CD8-positive, alpha-beta T cell (primary cell): ENCODE measurements at places on chromosomes 3 and 15.

GRCh38 chr3:134083626-134084241 is 54.0 kb upstream of the SLCO2A1 start:
- no peak for DNase-seq

DNA sequence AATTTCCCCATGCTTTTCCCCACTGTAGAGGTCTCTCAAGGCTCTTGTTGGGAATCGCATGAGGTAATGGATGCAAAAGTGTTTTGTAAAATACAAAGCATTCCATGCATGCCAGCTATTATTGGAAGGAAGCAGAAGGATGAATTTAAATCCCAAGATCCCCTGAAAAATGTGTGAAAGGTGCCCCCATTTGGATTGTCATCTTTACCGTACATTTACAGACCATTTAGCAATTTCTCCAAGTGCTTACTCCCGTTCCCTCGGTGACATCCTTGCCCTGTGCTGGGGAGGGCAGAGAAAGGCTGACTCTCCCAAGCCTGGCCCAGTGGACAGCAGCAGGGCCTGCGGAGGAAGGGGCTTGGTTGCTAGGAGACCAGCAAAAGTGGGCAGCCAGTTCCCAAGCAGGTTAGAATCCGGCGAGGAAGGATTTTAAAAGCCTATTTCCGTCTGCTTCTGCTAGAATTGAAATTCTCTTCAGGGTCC is 31.1 kb upstream of the NEO1 start:
- no peak for DNase-seq

GRCh38 chr15:96273317-96274086 is 57.0 kb upstream of the NR2F2 start:
- no peak for DNase-seq

DNA sequence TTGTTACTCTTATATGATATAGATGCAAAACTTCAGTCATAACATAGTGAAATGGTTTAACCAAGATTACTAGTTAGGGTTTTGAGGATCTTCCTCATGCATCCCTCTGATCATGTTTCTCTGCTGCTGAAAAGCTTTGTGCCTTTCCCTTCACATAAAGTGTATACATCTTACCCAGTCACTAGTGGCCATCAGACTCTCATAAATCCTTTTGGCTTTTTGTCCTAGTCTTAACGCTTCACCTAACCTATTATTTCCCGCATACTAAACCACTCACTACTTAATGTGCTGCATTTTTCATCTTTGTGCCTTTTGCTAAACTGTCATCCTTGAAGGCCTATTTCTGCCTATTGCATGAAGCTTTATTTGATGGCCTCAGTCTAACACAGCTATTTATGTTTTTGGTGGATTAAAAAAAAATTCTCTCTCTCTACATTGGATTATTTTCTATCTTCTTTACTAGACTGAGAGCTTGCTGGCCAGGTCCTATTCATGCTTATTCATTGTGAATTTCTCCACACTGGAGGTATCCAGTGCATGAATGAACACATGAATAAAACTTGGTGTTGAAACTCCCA is 717.6 kb upstream of the GOLIM4 start:
- DNase-seq = no peak

DNA sequence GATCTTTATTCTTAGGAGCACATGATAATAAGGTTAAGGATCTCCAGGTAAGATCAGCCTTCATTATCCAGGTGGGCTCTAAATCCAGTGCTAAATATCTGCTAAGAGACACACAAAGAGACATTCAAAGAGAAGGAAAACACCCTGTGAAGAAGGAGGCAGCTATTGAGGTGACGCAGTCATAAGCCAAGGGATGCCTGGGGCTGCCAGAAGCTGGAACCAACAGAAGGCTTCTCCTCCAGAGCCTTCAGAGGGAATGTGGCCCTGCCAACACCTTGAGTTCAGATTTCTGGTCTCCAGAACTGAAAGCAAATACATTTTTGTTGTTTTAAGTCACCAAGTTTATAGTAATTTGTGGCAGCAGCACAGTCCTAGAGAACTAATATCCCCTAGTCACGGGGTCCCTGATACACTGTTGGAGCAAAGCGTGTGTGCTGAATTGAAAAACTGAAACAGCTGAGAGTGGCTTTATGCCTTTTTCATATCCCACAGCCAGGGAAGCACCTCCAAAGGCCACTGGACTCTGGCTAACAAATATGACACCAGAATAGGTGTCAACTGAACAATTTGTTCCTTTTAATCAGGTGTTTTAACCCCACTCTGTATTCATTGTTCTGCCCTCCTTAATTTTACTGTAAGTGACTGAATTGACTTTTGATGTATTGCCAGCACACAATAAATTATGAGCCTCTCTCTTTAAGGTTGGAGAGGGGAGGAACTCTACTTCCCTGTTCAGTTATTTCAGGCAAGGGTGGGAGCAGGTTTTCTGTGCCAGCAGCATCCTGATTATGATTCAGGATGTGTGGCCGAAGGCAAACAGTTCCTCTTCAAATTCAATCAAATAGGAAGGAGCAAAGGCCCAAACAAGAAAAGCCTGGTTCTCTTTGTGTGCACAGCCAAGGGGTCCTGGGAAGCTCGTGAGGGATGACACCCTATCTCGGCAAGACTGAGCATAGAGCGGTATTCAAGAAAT is 151.8 kb upstream of the HES1 start:
- no peak for DNase-seq

DNA sequence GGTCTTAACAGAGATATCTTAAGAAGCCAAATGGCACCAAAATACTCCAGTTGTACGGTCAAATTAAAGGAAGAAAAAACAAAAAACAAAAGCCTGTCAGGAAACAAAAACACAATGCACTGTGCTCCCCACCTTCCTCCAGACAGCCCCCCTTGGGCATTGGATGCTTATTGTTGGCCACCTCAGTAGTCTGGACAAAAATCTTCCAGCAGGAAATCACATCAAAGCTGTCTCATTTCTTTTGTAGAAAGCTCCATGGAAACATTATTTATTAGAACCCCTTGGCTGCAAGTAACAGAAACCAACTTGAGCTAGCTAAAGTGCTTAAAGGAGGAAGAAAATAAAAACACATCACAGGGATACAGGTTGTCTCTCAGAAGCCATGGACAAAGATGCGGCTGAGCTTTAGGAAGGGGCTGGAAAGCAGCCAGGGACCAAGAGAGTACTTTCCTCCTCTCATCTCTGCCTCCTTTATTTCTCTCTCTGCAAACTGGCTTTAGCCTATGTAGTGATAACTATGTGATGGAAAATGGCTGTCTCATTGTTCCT is 651.5 kb upstream of the ADAMTS9 start:
- no peak for DNase-seq

GRCh38 chr15:67331676-67332075 is 77.1 kb downstream of the IQCH start:
- no peak for DNase-seq

GRCh38 chr3:2579206-2579605 is 480.5 kb downstream of the CNTN4 start:
- no peak for DNase-seq

DNA sequence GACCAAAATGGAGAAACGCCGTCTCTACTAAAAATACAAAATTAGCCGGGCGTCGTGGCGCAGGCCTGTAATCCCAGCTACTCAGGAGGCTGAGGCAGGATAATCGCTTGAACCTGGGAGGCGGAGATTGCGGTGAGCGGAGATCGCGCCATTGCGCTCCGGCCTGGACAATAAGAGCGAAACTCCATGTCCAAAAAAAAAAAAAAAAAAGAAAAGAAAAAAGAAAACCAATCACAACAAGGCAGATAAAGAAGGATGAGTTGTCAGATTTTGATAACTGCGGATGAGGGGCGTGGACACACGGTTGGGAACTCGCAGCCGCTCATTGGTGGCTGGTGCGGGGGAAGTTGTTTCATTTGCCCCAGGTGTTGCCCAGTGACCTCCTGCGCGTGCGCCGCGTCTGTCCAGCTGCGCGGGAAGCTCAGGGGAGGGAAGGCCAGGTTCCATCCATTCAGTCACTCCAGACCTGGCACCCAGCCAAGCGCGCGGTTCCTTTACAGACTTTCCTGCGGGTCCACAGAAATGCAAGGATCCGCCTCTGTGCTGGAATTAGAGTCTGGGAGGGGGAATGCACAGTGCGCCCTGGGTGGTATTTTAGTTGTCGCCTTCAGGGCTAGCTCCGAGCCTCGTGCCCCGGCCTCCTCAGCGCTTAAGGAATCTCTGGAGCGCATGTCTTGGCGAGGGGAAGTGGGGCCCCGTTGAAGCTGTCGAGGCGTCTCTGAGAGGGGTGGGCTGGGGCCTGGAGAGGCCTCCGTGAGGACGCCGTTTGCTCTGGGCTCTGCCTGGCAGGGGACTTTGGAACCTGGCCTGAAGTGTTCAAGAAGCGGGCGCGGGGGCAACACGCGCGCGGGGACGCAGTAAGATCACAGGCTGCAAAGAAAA is 708 bp upstream of the GCHFR start:
- no peak for DNase-seq

- DNase-seq = no peak
Measured at GRCh38 chr3:191350396-191351090, 20.2 kb upstream of the UTS2B start.

GRCh38 chr3:1019157-1019556 is 73.7 kb upstream of the CNTN6 start:
- DNase-seq = no peak

DNA sequence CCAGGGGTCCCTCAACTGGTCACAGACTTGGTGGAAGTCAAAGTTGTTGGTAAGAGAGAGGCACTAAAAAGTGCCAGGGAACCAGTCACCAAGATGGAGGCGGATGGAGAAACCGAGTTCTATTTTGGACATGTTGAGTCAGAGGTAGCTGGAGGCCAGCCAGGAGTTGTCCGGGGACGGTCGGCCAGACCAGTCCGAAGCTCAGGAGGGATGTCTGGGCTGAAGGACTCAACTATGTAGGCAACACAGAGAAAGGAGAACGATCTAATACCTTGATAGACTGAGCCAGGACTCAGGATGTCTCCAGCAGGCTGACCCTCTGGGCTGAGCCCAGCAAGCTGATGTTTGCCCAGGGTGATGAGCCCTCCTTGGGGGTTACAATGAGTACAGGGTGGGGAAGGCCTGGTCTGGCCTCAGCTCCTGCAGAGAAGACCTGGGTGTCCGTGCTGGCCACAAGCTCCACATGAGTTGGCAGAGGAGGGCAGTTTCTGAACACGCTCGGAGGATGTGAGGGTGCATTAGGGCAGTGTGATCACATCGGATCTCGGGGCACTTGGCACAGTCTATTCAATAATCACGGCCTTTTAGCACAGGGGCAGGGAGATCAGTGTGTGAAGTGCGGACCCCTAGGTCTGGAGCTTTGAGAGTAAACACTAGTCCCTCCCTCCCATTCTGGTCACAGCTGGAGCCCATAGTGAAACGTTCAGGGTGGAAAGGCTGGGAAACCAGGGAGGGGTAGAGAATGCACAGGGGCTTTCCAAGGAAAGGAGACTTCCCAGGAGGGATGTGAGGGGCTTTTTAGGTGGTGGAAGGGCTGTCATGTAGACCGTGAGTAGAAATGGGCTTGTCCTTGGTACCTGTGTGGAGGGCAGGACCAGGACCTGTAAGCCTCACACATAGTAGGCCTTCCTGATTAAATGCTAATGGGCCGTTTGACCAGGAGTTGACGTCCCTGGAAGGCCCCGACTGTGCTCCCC is 111.9 kb downstream of the ETFA start:
- no peak for DNase-seq

DNA sequence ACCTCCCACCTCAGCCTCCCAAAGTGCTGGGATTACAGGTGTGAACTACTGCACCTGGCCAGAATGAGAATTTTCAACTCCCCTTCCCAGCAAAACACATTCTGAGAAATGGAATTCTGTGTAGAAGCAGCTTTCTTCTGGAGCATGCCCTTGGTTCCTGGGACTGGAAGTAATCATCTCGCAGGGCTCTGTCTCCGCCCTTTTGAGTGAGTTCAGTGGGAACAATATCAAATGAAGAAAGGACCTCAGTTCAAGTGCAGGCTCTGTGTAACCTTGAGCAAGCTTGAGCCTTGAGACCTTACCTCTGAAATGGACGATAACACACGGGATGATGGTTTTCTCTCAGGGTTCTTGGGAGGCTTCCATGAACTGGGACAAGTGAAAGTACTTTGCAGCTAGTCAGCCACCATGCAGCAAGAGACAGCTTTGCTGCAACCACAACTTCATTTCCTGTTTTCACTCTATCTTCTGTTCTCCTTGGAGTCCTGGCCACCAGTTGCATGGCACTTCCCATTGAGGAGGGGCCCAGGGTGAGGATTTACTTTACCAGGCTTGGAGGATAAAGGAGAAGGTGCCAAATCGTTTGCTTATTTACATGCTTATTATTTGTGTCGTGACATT is 35.7 kb upstream of the IGF1R start:
- no peak for DNase-seq

- DNase-seq = no peak
Measured at GRCh38 chr3:78148986-78149717, 1109.3 kb downstream of the ROBO2 start.
